ENCODE measurements at places on chromosomes 12 and 14. TPM values are rescaled to one million over a fixed set of nuclear protein-coding genes. Genes with fewer than 3 reads are reported as not detected.
A peak's percentile ranks its signal among the peaks of the same experiment; 100 is the strongest.

SLC35F4 gene
- not detected for total RNA-seq

- DNase-seq: no peak
Observed at GRCh38 chr12:1994429-1995143, 9.7 kb downstream of the DCP1B start.

DNA sequence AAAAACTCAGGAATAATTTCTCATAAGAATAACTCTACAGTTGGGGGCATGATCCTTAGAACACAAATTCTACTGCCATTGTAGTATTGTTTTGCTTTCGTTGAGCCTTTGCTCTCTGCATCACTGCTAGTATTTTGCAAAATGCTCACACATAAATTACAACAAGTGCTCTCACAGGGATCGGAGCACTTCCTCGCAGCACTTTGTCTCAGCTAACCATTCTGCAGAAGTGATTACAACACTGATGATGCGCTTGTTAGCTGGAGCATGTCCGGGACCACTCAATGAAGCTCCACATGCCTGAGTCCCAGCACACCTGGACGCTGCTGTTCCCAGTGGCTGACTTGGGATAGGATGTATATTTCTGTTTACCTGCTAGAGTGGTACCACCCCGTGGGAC, 31.6 kb downstream of the MOAP1 start:
- DNase-seq: no peak

PLBD1 gene
- 12.8 TPM for total RNA-seq

- no peak for DNase-seq
Observed at GRCh38 chr12:60830381-60830780, 1234.6 kb downstream of the SLC16A7 start.

GRCh38 chr12:90585640-90586304, 369.2 kb downstream of the CCER1 start:
- DNase-seq: no peak

DNA sequence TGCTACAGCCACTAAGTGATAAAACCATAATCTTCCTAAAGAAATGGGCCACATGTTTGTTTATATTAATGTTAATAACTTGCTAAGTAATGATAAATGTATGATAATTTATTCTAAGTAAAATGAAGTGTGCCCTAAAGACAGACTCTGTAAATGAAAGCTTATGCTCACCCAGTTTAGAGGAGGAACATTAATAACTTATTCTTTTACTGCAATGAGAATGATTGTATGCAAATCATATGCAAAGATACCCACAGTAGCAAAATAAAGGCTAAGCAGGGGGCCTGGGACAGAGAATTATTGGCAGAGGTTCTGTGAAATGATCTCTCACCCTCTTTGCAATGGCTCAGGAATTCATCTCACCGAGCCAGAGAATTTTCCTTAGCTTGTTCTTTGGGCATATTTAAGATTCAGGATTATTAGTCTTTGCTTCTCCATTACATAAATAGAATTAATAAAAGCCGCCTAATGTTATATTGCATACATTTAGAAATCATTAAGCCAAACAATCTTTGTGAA, 75.9 kb downstream of the TMEM132D start:
- DNase-seq: no peak

MMP19 gene
- 72.9 TPM for total RNA-seq

DNA sequence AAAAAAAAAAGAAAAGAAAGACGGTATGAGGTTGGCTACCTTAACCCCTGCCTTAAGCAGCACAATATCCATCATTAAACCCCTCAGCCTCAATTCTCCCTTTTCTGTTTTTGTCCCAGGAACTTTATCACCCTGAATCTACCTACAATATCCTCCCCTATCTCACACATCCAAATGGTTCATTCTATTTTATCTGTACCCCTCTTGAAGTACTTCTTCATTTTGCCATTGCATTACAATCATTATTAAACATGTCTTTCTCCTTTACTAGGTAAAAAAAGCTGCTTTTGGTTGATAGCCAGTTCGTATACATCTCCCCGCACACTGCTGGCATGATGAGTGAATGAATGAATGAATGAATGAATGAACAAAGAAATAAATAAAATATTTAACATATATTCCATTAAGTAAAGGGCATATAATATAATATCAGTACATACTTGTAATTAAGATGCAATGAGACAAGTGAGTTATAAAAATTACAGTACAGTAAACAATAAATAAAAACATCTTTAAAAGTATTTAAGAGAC, 364 bp upstream of the GPR65 start:
- DNase-seq: no peak

DNA sequence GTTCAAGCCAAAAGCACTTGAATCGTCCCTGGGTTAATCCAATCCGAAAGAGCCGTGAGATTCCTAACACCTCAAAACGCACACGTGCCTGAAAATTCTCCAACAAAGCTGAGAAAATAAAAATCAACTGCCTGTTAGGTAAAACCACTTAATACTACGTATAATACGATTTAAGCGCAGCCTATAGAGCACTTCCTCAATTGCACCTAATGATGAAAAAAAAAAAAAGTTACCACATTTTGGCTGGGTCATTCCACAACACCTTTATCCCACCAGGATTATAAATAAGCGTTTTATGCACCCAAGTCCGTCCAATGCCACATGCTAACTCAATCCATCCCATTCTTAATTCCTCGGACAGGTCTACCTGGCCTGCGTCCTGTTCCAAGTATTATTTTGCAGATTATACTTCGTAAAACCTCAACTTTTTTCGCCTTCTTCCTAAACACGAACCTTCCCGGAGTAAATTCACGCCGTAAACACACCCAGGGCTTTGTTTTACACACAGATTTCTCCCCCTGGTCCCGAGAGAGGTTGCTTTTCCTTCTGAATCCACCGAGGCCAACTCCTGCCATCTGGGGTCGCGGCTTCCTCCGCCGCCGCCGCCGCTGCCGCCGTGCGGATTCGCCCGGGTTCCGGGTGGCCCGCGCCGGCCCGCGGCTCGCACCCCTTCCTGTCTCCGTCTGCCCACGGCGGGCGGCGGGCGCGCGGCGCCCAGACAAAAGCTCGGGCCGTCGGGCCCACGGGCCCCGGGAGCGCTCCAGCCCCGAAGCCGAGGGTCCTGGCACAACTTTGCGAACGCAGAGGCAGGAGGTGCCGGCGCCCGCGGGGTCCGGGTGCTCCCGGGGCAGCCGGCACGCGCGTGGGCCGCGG, 66.2 kb downstream of the RNF34 start:
- DNase-seq: no peak

- DNase-seq: no peak
Observed at GRCh38 chr12:53998110-53998899, 1.7 kb upstream of the HOXC9 start.

DNA sequence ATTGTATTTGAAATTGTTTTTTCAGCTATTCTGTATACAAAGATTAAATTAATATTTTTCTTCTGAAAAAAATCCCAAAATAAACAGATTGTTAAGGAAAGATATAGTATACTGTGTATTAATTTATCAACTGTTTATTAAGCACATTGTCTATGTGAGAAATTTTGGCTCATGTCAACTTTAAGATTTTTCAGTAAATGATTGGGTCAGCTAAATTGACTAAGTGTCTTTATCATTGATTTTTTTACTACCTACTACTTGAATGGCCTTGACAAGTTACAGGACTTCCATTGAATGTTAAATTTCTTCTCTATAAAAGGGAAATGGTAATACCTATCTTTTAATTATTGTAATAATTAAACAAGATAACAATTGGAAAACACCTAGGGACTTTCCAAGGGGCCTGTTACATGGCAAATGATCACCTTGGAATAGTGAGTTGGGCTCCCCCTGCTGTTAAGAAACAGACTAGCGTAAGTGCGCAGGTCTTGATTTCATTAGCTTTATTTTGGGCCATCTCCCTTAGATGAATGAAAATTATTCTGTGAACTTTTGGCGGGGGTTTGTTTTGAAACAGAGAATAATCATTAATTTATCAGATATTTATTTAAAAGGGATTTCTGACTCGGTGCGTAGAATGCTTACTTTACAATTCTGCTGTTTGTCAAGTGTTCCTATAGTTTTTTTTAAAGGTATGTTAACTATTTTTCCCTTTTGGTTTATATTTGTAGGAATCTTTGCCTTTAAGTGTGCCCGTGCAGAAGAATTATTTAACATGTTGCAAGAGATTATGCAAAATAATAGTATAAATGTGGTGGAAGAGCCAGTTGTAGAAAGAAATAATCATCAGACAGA, 14.5 kb upstream of the CCT2 start:
- DNase-seq: no peak

GRCh38 chr14:33229269-33229929, 290.7 kb downstream of the NPAS3 start:
- no peak for DNase-seq

DNA sequence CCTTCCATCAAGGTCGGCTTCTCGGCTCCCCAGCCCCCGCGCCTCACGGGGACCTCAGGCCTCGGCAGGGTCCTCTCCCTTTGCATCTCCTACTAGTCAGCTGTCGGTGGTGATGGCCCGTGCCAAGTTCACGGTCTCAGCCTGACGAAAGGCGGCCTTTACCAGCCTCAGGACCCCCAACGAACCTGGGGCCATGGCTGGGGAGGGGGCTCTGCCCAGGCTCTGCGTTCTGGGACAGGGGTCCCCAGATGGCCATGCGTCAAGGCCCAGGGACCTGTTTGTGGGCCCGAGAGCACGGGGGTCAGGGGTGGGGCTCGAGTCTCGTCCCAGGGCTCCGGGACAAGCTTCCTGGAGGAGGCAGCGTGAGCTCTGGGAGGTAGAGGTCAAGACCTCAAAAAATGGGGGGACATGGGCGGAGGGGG, 32.8 kb upstream of the DEGS2 start:
- DNase-seq: no peak

GRCh38 chr14:54854181-54854580, 48.4 kb downstream of the GCH1 start:
- no peak for DNase-seq

GRCh38 chr14:30678926-30679431, 56.9 kb downstream of the SCFD1 start:
- no peak for DNase-seq

ACOT2 gene
- 14.0 TPM for total RNA-seq

- no peak for DNase-seq
Observed at GRCh38 chr12:3278681-3279414, 201.7 kb downstream of the TSPAN9 start.

DNA sequence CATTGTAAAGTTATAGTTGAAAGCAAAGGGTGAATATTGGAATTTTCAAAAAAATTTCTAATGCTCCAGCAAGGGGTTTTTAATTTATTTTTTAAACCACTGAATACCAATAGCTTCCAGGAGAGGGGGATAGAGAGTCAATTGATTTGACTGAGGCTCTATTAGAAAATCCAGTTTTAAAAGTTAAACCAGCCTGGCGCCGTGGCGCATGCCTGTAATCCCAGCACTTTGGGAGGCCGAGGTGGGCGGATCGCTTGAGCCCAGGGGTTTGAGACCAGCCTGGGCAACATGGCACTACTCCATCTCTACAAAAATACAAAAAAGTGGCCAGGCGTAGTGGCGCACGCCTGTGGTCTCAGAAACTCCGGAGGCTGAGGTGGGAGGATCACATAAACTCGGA, 150.1 kb downstream of the SLC38A4 start:
- DNase-seq: no peak

DNA sequence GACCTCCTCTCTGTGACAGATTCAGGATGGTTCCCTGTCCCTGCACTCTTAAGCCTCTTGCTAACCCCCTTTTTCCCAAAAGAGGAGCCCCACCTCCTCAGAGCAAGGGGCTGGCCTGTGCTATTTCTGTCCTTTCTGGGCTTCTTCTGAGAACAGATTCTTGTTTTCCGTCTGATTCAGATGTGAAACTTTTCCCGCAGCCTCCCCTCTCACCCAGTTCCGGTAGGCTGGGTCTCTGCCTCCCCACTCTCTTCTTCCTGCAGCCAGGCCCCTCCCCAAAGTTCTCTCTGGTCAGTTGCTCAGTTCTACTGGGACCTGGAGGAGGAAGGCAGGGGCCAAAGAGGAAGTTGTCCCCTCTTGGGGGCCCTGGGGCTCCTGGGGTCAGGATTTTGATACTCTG, 11.8 kb downstream of the PDE1B start:
- peak; percentile 43 for DNase-seq

DNA sequence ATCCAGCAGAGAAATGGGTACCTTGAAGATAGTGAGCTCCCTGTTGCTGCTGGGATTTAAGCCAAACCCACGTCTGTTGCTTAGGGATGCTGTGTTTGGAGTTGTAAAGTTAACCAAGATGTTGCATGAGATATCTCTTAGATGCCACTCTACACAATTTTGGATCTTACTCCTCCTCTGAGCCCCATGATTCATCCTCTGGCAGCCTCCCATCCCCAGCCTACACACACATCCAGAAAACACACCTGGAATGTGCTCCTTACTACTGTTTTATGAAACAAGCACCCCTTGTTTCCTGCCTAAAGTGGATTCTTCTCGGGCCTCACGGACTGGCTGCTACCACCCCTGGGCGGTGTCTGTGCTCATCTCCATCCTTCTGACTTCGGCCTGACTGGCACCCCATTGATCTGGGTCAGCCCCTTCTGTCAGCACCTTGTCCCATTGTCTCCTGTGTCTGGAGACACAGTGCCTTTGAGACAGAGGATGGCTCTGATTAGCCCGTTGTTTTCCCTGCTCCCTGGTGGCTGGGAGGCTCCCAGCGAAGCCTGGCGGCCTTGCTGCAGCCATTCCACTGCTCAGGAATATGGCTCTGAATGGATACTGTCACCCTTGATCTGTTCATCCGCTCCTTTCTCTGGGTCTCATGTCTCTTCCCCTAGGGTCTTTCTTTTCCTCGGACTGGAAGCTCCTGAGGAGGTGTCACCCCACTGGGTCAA, 24.3 kb downstream of the TSPAN9 start:
- no peak for DNase-seq

DNA sequence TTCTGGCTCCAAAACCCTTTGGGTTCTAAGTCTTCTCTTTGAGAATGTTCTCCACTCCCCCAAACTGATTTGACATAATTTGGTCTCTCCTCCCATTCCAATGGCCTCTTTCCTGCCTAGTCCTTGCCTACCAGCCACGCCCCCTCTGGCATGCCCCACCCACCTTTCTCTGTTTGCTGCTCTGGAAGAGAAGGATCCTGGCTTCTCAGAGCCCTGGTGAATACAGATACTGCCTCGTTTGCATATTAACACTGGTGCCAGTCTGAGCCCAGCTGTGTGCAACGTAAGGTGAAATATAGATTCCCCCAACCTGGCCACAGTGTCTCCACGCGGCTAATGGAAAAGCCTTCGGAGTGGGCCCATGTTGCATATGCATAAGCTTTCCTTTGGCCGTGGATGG, 79.7 kb downstream of the PAPOLA start:
- no peak for DNase-seq

- DNase-seq: no peak
Observed at GRCh38 chr12:57208631-57209282, 7.8 kb upstream of the NXPH4 start.

GRCh38 chr12:131365821-131366260, 345.0 kb upstream of the SFSWAP start:
- DNase-seq: no peak

STON2 gene
- 10.4 TPM for total RNA-seq

DNA sequence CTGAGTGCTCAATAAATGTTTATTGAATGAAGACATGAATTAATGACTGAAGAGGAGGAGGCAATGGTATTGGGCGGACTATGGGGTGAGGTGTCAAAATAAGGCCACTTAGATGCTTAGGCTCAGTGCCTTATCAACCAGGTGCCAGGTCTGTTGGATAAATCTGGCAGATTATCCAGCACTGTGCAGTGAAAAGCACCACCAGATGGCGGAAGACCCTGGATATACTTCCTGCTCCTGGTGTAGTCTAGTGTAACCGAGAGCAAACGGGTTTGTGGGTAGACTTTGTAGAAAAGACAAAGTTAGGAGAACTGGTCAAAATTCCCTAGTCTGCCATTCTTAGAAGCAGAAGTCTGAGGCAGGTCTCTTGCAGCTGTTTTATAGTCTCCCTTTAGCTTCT, 306.3 kb downstream of the ATP23 start:
- DNase-seq: no peak
